ENCODE measurements at places on chromosomes 3 and 15.
A peak's percentile ranks its signal among the peaks of the same experiment; 100 is the strongest.

DNA sequence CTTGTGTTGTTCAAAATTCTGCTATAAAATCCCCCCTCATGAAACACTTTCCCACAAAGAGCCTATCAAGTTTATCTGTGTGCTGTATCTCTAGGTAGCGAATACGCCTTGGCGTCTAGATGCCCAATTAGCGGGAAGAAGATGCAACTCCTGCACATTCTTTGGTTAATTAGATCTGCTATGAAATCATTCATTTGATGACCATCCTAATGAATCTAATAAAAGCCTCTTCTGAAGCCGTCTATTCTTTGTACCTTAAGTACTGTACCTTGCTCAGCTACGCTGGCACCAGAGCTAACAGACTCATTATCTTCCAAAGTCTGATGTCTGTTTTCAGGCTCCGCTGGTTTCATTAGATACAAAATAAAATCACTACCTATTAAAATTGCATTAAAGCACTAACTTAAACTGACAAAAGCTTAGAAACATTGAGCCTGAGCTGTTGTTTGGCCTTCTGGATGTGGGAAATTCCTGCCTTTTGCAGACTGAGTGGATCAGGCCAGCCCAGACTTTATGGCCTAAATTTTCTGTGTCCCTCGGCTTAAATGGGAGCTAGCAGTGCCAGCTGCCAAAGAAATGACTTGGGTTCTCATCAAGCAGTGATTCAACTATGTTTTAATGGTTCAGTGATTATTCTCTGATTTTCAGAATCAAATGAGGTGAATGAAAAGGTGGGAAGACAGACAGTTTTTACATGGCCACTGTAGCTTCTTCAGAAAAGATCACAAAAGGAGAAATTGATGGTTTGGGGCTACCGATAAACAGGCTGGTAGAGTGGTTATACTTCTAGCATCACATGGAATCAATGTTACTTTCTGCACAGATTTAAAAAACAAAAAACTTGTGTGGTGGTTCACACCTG is 28.4 kb upstream of the CHST2 start:
- DNase-seq, result no peak

GRCh38 chr3:42122261-42123011 is 31.3 kb downstream of the TRAK1 start:
- DNase-seq, result no peak

DNA sequence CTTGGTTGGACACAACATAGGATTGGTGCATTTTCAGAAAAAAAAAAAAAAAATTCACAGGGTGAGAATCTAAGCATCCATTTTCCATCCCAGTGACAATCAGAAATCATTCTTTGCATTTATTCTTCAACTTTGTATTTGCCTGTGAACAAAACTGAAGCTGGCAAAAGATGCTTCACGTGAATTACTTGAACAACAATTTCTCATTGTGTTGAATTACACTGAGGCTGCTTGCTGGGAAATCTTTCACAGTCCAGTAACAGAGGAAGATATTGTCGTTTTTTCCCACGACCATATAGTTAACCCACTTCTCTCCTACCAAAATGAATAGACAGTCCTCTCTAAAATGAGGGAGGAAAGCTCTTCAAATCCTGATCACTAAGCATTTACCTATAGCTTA is 4.3 kb upstream of the SLCO3A1 start:
- DNase-seq, result no peak

DNA sequence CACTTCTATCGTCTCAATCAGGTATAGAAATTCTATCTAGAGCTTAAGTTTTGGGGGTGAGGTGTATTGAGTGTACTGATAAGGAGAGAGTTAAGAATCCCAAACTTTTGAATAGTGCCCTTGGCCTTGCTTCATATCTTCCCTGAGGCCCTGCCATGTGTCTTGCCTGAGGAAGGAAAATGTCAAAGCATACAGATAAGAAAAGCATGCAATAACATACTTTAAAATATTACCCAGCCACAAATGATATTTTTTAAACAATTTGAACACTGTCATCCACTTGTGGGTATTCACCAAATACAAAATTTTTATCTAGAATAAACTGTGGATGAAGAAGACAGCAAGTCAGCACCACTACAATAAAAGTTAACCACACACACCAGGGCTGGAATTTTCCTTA is 631.0 kb upstream of the ALCAM start:
- no peak for DNase-seq

DNA sequence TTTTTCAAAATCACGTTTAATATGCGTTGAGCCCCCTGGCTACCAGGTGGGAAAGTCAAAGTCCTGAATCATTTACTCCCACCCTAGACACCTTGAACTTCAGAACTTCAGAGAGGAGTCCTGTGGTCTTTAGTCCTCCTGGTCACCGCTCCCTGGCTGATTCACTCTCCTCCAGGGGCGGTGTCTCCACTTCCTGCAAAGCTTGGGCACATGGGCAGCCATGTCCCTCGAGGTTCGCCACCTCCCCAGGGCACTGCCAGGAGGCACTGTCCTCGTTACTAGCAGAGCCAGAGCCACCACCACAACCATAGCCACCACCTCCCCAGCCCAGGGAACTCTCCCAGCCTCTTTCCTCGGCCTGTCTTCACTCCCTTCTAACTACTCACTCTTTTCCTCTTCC is 31.0 kb downstream of the LOXL1 start:
- no peak for DNase-seq

DNA sequence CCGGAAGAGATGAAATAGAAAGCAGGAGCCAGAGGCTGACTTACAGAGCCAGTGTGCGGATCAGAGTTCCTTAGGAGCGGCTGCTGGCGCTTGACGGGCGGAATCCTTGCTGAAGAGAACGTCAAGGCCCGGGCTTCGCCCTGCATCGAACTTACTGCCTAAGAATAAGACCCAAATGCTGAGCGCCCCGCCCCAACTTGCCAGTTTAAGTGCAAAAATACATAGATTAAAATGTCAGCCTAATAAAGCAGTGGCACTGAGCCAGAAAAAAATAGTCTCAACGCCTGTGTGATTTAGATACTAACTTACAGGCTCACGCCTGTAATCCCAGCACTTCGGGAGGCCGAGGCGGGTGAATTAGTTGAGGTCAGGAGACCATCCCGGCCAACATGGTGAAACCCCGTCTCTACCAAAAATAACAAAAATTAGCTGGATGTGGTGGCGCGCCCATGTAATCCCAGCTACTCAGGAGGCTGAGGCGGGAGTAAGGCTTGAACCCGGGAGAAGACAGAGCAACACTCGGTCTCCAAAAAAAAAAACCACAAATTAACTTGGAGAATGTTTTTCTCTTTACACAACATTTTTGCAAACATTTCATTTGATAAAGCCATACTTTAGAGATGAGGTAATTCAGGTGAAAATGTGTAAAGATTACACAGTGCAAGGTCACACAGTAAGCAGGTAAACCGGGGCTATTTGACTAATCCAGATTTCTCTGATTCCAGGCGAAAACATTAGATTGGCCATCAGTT is 1.2 kb upstream of the UBP1 start:
- no peak for DNase-seq

DNA sequence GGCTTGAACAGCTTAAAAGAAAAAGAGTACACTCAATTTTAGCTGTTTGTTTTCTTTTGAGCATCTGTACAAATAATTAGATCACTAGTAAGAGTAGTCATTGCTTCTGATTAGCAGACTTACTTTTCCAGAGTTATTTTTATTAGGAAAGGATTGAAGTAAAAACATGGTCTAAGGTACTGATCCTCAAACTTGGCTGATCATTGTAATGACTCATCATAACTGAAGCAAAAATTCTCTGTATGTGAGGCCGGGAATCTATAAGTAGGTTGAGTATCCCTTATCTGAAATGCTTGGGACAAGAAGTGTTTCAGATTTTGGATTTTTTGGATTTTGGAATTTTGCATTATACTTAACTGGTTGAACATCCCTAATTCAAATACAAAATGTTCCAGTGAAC is 12.4 kb downstream of the NMD3 start:
- DNase-seq, result no peak

DNA sequence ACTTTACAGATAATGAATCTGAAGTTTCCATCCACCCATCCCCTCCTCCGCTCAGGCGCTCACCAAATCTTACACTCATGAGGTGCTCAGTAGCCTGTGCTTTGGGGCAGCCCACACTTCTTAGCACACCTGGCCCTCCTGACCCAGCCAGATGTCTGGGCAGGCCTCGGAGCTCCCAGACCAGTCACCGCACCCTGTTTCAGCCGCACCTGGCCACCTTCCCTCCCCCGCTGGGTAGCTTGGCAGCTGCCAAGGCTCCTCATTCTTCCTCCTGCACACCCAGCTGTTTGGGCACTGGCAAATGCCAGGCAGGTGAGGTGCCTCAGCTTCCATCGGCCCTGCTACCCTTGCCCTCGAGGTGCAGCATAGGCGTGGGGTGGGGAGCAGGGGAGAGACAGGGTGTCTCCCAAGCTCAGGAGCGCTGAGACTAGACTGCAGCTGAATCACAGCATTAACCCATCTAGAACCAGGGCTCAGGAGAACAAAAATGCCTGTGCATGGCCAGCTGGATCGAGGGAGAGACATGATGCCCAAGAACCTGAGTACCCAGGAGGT is 45.8 kb downstream of the CDC25A start:
- no peak for DNase-seq

GRCh38 chr3:148957586-148957985 is 33.8 kb upstream of the GYG1 start:
- DNase-seq, result no peak

GRCh38 chr3:24137958-24138875 is 193.1 kb downstream of the NR1D2 start:
- DNase-seq, result no peak

DNA sequence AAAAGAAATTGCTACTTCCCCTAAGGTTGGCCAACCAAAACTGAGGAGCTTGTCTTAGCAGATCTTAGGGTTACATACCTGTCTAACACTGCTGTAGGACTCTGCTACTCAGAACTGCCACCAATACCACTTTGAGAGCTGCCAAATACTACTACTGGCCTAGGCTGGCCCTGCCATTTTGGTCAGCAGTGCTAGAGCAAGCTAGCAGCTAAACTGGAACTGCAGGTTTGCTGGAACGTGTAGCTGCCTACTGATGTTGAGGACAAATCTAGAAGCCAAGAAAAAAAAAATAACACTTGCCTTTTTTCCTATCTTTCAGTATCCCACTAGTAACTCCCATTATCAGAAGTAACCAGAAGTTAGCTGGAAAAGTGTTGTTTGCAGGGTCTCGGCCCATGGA is 387.4 kb downstream of the RBMS3 start:
- no peak for DNase-seq

DNA sequence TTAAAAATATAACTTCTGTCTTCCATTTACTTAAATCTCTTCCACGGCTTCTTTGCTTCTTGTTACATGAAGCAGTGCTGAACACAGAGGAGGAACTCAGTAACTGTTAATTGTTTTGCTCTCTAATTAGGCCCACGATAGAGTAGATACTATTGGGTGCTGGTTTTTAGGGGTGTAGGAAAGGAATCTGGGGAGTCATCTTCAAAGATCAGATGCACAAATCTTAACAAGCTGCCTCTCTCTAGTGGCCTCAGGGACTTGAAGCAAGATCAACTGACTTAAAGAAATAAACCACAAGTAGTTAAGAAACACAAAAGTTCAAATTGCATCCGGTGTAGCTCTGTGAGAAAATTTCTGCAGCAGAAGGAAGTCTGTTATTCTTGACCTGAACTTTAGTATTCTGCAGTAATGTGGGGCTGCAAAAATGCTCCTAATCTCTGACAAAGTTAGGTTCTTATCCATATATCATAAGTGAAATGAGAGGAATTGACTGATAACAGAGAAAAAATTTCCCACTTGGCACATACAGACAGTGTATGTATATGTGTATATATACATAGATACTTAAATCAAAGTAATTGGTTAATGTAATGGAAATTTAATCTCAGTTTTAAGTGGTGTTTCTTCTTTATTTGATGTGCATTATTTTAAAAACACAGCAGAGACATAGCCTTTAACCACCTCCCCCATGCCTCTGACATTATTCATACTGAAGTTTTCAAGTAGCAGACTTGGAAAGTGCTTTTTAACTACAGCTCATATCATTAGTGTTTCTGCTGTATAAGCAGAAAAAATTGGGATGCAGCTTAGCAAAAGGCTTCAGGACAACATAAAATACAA is 51.8 kb downstream of the CHST2 start:
- peak; percentile 48 for DNase-seq

GRCh38 chr3:64756398-64756986 is 68.7 kb upstream of the ADAMTS9 start:
- DNase-seq, result no peak

- no peak for DNase-seq
These were observed 364.9 kb upstream of the DPPA4 start for GRCh38 chr3:109702252-109702651.

DNA sequence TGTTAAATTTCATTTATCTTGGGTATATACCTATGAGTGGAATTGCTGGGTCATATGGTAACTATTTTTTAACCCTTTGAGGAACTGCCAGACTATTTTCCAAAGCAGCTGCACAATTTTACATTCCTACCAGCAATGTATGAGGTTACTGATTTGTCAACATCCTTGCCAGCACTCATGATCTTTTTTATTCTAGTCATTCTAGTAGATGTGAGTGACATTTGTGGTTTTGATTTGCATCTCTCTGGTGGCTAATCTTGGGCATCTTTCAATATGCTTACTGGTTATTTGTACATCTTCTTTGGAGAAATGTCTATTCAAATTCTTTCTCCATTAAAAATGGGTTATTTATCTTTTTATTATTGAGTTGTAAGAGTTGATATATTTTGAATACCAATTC is 21.3 kb upstream of the LRRC58 start:
- DNase-seq, result no peak

DNA sequence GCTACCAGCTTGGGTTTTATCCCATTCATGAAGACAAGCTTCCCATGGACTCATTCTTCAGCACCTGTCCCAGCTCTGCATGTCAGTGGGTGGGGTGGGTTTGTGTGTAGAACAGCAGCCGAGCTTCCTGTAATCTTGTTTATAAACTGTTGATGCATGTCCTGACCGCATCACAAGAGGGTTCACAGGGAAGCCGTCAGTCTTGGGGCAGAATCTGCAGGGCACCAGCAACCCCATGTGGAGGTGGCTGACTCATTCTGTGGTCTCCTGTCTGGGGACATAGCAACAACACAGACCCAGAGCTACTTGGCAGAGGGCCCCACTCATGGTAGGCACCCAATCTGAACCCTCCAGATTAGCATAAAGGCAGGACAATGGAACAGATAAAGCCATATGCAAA is 35.6 kb downstream of the DAPK2 start:
- no peak for DNase-seq

- no peak for DNase-seq
These were observed 35.6 kb upstream of the CCK start for GRCh38 chr3:42301446-42302175.

Measured in hindlimb muscle (tissue), 1 donor.